A172 (cell line): ENCODE measurements at places on chromosomes 1 and 21. TPM values are rescaled to one million over a fixed set of nuclear protein-coding genes. Genes with fewer than 3 reads are reported as not detected.

GLIS1 gene
- 0.14 TPM in 1 of 2 replicates, not detected in the other for total RNA-seq

KRTAP13-2 gene
- not detected in 2 replicates for total RNA-seq

RIIAD1 gene
- total RNA-seq = not detected in 2 replicates

KCNJ10 gene
- total RNA-seq = not detected in 2 replicates

CREB3L4 gene
- 19.9 and 28.4 TPM in 2 replicates for total RNA-seq

KCNQ4 gene
- total RNA-seq = not detected in 2 replicates

PANK4 gene
- 6.5 and 7.7 TPM in 2 replicates for total RNA-seq

OR2T29 gene
- not detected in 2 replicates for total RNA-seq

SMCP gene
- not detected in 2 replicates for total RNA-seq

PLXNA2 gene
- 6.8 and 15.8 TPM in 2 replicates for total RNA-seq

CNST gene
- total RNA-seq = 19.2 and 23.0 TPM in 2 replicates

MIXL1 gene
- not detected in 2 replicates for total RNA-seq

AVPR1B gene
- not detected in 2 replicates for total RNA-seq

KLHDC7A gene
- 0.91 and 2.0 TPM in 2 replicates for total RNA-seq

TSSK3 gene
- total RNA-seq = 0.24 TPM in 1 of 2 replicates, not detected in the other

CHRM3 gene
- 1.3 and 5.1 TPM in 2 replicates for total RNA-seq

CYP2J2 gene
- total RNA-seq = 0.24 TPM in 1 of 2 replicates, not detected in the other

PRRX1 gene
- 14.0 and 18.2 TPM in 2 replicates for total RNA-seq

CYP4A22 gene
- not detected in 2 replicates for total RNA-seq

OR2M3 gene
- total RNA-seq = 0.12 and 0.19 TPM in 2 replicates

RGS1 gene
- not detected in 2 replicates for total RNA-seq

LAMC2 gene
- total RNA-seq = 24.5 and 36.8 TPM in 2 replicates

ATXN7L2 gene
- total RNA-seq = 3.0 and 5.4 TPM in 2 replicates

ZBTB17 gene
- total RNA-seq = 23.8 and 25.1 TPM in 2 replicates

OR2AK2 gene
- not detected in 2 replicates for total RNA-seq

OR2W3 gene
- total RNA-seq = not detected in 2 replicates

POU3F1 gene
- total RNA-seq = 0.41 TPM in 1 of 2 replicates, not detected in the other

WDTC1 gene
- 7.6 and 8.8 TPM in 2 replicates for total RNA-seq

SSU72 gene
- 49.7 and 56.2 TPM in 2 replicates for total RNA-seq

CCDC190 gene
- total RNA-seq = not detected in 2 replicates

OSCP1 gene
- total RNA-seq = 5.8 and 9.2 TPM in 2 replicates
